ENCODE measurements at places on chromosomes 1 and 21.

- DNase-seq, result no peak
Measured at GRCh38 chr21:26140164-26140579, 30.4 kb downstream of the APP start.

GRCh38 chr1:179882253-179883039 is at the start of gene TOR1AIP1:
TOR1AIP1 (plus strand) TSS chr1:179882285; CDS start chr1:179882503, 218 bp downstream.
- peak; percentile 99 for DNase-seq

DNA sequence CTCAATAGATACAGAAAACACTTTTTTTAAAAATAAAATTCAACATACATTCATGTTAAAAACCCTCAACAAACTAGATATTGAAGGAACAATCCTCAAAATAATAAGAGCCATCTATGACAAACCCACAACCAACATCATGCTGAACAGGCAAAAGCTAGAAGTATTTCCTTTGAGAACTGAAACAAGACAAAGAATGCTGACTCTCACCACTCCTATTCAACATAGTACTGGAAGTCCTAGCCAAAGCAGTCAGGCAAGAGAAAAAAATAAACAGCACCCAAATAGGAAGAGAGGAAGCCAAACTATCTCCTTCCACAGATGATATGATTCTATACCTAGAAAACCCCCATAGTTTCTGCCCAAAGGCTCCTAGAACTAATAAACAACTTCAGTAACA is 46.2 kb upstream of the IVNS1ABP start:
- DNase-seq, result no peak

GRCh38 chr21:32481875-32482408 is 69.4 kb downstream of the EVA1C start:
- DNase-seq, result no peak

GRCh38 chr1:209406168-209406567 is 177.3 kb upstream of the CAMK1G start:
- DNase-seq, result no peak

- no peak for DNase-seq
Measured at GRCh38 chr1:22591576-22591975, 28.3 kb downstream of the EPHA8 start.
